Adipocyte (in vitro differentiated cells): ENCODE measurements at places on chromosomes 2 and 18.

DNA sequence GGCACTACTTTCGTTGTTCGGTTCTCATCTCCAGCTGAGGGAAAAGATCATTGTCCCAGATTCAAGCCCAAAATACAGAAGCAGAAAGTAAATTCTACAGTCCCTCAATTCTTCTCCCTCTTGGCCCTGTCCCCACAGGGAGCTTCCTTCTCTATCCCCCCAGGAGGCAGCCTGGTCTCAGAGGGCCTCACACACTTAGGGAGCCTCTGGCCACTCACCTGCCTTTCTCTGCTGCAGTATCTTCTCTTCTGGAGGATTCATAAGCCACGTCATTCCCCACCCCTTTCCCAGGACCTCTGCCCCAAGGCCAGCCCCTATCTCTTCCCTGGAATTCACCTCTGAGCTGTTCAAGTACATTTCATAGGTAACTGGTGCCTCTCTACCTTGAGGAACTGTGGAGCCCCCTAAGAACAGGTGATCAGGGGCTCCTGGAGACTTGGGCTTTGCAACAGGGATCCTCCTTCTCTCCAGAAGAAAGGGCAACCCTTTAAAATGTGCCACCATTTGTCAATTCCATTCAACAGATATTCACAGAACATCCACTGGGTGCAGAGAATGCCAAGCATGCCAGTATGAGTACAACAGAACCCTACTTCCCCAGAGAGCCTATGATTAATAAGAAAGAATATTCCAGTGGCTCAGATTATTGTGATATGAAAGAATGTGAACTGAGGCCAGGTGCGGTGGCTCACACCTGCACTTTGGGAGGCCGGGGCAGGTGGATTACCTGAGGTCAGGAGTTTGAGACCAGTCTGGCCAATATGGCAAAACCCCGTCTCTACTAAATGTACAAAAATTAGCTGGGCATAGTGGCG, 72.9 kb downstream of the CIB4 start:
- DNase-seq, result no peak

- DNase-seq, result no peak
Observed at GRCh38 chr2:27086724-27087593, at the start of gene KHK. KHK (plus strand) TSS chr2:27086772; CDS start chr2:27087260, 488 bp downstream.

GRCh38 chr2:210167227-210167626, 4.0 kb downstream of the KANSL1L start:
- DNase-seq, result peak; percentile 31

DNA sequence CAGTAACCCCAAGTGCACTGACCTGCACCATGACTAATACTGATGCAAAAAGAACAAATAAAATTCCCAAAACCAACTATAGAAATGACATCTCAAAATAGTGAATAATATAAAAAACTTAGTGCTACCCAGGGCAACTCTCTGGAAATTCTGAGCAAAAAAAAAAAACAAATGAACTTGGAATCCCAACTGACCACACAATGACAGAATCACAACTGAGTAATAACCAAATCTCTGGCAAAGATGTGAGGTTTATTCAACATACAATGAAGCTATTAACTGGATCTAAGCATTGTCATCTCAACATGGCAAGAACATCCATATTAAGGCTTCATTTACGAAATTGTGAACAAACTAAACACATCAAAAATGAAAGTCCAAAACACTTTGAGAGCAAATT, 22.7 kb downstream of the EXOC6B start:
- no peak for DNase-seq

DNA sequence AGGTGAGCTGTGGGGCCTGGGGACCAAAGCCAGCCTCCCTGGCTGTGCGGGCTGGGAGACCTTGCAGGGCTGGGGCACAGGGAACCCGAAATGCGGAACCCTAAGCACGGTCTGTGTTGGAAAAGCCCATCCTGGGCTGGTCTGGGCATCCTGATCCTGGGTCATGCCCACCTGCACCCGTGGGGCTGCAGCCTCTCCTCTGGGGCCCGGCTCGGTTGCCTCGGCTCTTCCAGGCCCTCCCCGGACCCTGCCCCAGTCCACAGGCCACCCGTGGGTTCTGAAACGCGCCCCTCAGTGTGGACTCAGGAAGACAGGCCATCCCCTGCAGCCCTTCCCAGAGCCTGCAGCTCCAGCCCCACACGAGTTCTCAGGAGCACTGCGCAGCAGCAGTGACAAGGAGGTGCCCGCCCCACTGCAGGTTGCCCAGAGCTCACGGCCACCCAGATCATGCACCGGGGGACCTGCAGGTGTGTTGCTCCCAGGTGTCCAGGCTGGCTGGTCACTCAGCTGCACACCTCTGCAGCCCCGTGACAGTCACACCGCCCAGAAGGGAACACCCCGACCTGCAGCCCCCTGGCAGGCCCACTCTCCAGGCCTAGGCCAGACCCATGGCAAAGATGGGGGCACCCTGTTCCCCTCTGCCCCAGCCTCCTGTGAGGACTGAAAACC, 12.2 kb upstream of the NFATC1 start:
- no peak for DNase-seq

- no peak for DNase-seq
Observed at GRCh38 chr2:195590199-195590860, 66.7 kb upstream of the SLC39A10 start.

DNA sequence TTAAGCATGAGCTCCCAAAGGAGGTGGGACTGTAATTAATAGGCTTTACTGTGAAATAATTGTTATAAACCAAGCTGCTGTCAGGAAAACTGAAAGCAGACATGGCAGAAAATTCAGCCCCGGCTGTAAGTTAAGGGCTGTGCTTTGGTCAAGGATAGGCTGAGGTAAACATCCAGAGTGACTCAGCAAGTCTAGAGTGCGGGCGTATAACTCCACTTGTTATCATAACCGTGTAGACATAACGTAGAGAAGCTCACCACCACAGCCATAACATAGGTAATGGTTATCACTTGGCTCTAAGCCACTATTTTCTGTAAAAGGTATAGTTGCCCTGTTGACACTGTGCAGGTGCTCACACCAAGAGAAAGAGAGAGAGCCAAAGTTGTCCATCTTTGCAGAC, 316.8 kb downstream of the DCDC2C start:
- no peak for DNase-seq
